ENCODE measurements at places on chromosomes 4 and X.

GRCh38 chrX:40199704-40200103 lies 101.9 kb upstream of the BCOR start:
- no peak for DNase-seq

GRCh38 chr4:40890764-40891163 lies 141.0 kb downstream of the NSUN7 start:
- no peak for DNase-seq

DNA sequence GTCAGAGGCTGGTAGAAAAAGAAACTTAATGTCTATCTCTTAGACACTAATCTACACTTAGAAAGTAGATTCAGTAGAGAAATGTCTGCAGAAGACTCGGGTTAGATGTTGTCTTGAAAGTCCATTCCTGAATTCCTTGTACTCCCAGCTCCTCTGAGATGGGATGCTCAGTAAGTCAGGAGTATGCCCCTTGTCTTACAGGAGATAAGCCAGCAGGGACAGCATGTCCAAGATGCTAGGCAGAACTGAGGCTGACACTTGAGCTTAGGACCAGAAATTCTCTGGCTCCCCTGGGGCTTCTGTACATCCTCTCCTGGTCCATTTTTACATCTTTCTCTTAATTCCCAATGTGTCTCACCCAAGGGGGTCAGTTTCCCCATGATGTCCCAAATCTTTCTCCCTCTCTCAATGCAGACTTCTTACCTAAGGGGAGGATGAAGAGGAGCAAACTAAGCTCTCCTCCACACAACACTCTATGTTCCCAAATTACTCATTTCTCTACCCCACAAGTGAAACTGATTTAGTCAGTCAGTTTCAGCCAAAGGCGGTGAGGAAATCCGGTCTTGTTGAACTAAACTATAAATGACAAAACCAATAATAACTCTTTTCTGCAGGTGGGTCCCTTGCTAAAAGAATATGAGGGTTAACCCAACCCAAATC lies 558.2 kb upstream of the DIPK2B start:
- no peak for DNase-seq

DNA sequence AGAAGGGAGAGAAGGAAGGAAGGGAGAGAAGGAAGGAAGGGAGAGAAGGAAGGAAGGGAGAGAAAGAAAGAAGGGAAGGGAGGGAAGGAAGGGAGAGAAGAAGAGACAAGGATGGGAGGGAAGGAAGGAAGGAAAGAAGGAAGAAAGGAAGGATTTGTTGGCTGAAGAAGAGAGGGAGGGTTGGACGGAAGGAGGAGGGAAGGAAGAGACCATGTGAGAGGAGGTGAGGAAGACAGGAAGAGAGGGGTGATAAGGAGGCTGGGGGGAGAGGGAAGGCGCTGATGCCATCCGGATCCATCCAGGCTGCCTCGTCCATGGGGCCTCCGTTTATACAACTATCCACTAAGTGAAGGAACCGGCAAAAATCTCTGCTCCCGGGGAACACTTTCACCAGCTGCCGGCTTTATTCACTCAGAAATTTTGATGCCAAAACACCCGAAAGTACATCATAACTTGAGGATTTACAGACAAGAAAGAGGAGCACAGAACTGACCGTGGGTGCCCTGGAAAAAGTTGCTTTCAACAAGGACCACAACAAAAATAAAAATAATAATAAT lies 14.9 kb downstream of the DHRSX start:
- DNase-seq, result no peak

DNA sequence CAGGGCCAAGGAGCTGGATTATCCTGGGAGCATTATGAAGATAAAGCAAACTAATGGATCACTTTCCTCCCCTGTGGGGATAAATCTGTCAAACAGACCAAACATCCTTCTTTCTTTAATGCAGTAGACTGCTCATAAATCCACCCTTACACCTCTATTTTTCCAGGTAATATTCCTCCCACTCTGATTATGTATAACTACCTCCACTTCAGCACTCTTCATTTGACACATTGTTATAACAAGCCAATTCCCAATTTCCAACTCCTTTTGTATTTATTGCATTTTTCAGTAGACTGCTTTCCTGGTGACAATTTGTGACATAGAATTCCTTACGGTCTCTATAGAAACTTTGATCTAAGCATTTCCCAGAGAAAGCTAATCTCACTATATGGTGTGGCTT lies 115.0 kb upstream of the PRKG2 start:
- DNase-seq, result no peak

DNA sequence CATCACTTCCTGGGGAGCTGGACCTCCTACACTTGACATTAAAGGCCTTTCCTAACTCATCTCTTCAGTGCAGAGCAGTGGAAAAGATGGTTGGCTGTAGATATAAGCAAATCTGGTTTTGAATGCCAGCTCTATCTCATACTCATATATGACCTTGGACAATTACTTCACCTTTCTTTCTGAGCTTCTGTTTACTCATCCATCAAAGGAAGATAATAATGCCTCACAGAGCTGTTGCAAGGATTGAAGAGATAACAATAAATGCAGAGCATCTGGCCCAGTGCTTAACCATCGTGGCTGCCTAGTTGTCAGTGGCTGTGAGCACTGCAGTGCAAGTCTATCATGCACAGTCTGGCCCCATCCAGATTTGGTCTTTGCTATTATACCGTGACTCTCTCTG lies 148.1 kb upstream of the EOLA2 start:
- no peak for DNase-seq

DNA sequence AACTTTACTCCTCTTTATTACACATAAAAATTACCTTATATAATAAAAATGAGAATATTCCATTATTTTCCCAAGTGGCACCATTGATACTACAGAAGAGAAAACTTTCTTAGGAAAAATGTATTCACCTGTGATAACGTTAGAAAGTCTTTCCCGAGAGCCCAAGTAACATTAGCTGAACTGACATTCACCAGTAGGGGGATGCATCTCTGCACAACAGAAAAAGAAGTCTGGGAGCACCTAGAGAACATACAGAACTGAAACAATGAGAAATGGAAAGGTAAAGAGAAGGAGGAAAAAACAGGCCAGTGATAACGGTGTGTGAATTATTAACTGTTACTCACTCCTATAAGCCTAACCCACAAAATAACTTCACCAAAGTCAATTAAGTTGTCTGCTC lies 423.3 kb downstream of the CENPC start:
- DNase-seq, result no peak

- no peak for DNase-seq
These were observed 130.8 kb upstream of the FRG1 start for GRCh38 chr4:189809839-189810238.

- no peak for DNase-seq
These were observed 52.9 kb downstream of the PPP2R2C start for GRCh38 chr4:6419452-6420028.

DNA sequence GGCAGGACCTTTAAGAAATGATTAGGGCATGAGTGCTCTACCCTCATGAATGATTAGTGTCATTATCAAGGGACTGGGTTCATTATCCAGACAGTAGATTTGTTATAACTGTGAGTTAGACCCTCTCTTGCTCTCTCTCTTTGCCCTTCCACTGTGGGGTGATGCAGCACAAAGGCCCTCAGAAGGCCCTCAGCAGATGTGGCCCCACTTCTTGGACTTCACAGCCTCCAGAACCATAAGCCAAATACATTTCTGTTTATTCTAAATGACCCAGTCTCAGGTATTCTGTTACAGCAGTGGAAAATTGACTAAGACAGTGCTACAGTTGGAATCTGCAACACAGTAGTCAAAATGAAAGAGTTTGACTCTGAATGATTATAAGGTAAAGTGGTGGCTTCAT lies 17.2 kb upstream of the PDLIM5 start:
- no peak for DNase-seq

DNA sequence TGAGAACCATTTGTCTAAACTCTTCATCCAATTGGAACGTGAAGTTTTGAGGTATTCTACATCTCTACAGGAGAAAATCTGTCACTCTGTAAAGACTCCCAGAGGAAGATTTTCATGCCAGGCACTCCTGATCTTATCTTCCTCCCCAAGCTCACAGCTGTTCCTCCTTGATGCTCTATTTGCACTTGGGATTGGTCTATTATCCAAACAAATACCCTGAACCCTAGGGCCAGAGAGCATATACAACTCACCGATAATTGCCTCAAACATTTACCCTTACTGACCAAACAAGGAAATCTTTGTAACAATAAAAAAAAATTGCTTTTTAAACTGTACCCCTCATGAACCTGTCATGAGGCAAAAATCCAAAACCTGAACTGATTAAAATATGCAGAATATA lies 372.7 kb downstream of the SH2D1A start:
- DNase-seq, result no peak
